CMK (cell line): ENCODE measurements at places on chromosomes 7 and 10.

DNA sequence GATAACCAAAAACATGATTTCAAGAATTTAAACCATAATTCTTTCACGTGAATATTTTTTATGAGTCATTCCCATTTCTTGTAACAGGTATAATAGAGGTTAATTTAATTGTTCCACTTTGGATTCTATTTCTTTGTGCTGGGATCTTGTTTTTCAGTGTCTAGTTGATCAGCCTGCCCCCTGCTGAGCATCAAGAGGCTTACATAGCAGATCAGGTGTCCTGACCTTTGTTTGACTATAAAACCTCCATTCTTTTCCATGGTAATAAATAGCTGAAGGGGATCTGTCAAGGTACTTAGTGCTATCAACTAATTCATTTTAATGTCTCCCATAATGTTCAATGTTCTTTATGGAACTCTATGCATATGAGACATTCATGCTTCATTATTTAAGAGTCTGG, 4.9 kb downstream of the COL17A1 start:
- DNase-seq: no peak

DNA sequence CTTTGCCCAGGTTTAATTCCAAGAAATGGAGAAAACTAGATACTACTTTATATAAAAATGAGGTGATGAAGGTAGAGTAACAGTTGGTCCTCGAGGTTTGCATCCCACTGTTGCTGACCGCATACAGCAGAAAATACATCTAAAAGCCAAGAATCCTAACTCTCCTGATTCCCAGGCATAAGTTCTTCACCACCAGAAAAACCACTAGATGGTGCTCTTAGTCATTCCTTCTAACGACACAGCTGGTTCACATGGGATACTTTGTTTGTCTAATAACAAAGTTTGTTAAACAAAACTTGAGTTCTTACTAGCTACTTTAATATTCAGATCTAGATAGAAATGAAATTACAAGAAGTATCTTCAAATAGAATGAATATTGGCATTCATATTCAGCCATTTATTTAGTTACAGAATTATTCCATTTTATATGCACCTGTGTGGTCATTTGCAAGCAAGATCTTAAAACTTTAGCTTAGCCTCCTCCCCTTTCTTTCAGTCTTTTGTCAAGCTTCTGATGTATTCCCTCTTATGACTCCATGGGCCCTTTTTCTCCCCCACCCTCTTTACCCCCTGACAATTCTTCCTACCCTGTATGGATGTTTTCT, 54.1 kb upstream of the CYP26C1 start:
- no peak for DNase-seq

DNA sequence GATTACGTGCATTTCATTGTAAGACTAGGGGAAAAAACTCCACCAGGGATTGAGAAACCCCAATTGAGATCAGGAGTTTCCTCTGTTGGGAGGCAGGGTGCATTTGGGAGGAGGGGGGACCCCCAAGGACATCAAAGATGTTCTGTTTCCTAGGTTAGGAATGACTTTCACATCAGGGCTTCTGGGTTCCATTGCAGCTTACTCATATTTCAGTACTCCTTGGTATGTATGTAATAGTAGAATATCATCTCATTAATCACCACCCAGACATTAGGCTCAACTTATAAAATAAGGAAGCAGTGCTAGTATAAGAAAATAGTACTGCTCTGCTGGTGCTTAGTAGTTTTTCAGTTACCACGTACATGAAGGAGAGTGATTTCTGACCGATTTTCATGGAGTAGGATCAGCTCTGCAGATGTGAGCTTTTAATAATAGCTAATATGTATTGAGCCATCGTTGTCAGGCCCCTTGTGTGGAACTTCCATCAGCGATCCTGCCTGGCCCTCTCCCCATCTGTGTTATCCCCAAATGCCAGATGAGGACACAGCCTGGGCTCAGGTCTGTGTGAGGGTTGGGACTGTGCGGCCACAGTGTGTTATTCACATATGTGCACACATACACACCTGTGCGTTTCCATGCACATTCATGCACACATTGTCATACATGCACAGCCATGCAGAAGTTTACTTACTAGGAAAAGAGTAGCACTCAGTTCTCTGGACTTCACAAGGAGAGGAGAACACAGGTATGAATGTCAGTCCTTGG, 23.5 kb downstream of the UPP1 start:
- no peak for DNase-seq

DNA sequence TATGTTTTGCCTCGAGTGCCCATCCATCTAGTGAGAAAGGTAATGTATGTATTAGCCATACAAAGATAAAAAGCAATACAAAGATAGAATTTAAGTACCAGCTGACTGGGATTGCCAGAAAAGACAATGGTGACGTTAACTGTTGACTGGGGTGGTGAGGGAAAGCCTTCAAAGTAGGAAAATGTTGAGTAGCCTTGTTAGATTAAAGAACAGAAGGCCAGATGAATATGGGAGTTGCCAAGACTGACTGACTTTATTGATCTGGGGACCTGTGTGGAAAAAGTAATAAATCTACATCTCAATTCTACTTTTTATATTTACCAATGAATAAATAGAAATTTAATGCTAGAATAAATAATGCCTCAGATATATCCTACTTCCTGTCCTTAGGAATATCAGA, 97.7 kb downstream of the TFEC start:
- DNase-seq: no peak

DNA sequence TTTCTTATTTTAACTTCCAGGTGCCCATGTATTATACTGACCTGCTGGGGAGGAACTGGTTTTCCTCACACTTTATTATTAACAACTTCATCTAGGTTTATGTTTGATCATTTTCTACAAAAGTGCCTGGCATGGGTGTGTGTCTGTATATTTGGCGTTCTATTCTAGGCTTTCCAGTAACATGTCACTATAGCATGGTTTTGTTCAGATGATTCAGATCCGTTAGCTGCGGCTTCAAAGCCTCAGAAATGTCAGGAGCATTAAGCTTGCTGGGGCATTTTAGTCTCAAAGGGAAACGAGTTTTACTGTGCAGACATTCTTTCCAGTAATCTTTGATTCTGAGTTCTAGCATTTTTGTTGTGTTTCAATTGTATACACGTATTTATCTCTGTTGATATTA, 2.3 kb downstream of the INPP5A start:
- no peak for DNase-seq

GRCh38 chr10:8051109-8051821, 3.2 kb upstream of the GATA3 start:
- no peak for DNase-seq

DNA sequence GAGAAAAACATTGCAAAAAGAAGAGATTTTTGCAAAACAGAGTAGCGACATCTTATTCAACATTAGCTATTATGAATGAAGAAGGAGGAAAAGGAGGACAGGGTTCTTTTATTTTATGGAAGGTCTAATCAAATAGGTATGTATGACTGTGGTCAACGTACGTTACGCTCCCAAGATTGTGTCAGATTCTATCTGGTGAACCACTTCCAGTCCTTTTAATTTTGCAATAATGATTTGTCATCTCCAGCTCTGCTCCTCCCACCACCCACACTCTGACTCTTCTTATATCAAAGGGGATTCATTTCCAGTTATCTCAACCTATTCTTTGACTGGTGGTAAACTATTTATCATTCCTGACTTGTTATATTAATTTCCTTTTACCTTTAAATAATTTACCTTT, 259.9 kb downstream of the CACNA2D1 start:
- no peak for DNase-seq

DNA sequence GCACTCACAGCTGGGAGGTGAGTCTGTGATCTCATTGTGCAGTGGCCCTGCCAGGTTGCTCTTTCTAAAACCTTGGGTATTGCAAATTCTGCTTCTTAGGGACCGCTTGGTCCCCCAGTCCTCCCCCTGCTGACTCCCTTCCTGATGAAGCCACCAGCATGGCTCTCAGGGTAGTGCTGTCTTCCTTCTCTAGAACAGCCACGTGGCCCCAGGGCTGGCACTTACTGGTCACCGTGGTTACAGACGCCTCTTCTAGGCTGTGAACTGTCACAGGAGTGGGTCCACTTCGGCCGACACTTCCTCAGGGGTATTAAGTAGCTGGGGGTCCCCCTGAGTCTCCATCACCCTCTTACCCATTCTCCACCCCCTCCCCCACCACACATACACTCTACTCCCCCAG, 2.7 kb upstream of the HTRA1 start:
- no peak for DNase-seq

DNA sequence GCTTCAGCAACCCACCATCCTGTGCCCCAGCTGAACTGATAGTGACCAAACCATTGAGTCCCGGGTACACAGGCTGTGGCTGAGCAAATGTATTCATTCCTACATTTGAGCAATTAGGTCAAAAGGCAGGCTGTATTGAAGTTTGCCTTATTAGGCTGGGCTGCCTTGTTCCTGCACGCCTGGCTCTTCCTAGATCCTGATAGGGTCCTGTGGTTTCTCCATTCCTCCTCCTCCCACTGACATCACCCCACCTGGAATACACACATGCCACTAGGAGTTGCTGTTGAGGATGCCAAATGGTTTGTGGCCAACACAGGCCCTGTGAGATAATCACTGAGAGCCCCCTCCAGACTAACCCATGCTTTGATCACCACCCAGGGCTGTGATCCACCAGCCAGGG, 66.4 kb upstream of the FGFR2 start:
- no peak for DNase-seq

DNA sequence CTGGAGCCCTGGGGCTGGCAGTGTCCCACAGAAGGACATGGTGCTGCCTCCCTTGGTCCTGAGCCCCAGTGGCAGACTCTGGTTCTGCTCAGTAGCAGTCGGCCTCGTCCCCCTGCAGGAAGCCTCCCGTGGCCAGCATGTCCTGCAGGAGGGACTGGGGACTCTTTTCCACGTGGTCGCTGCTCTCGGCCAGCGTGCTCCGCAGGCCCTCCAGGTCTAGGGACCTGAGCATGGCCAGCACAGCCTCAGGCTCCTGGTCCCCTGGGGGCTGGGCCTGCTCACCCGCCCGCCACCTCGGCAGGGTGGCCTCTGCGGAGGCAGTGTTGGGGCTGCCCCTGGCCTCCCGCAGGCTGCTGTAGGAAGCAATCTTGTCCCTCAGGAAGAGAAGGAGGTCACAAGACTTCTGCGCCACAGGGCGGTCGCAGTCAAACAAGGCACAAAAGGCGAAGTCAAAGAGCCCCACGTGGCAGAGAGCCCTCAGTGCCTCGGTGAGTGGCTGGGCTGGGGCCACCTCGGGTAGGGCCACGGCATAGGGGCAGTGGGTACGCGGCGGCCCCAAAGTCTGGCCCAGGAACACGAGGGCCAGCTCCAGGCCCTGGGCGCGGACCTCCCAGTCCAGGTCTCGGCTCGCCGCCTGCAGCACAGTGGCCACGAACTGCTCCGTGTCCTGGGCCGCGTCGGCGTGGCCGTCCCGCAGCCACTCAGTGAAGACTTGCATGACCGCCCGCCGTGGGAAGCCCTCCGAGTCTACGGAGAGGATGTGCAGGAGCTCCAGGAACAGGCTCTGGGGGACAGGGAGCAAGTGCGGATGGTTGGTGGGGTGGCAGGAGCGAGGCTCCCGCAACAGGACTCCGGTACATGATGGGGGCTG, 17.1 kb downstream of the BRAT1 start:
- DNase-seq: no peak
